ENCODE measurements at places on chromosomes 12 and 14. TPM values are rescaled to one million over a fixed set of nuclear protein-coding genes. Genes with fewer than 3 reads are reported as not detected.

The PTGDR gene
- total RNA-seq = 3.9 TPM

The SLC7A8 gene
- total RNA-seq = 25.0 TPM

The TMEM179 gene
- 9.1 TPM for total RNA-seq

The SERPINA4 gene
- not detected for total RNA-seq

The RIN3 gene
- 15.2 TPM for total RNA-seq

The ZNF605 gene
- total RNA-seq = 32.5 TPM

The SYCP3 gene
- 5.5 TPM for total RNA-seq

The OR4K14 gene
- 5.1 TPM for total RNA-seq

The KLRC3 gene
- total RNA-seq = not detected

The NINJ2 gene
- 1.4 TPM for total RNA-seq

The POLE gene
- total RNA-seq = 14.9 TPM

The INHBC gene
- not detected for total RNA-seq

The RASSF8 gene
- total RNA-seq = 91.2 TPM

The DLGAP5 gene
- total RNA-seq = 16.9 TPM

The APOF gene
- total RNA-seq = 2.2 TPM

The C12orf60 gene
- total RNA-seq = 3.6 TPM

The TAS2R50 gene
- total RNA-seq = 5.8 TPM

The EML5 gene
- total RNA-seq = 2.6 TPM

The CLEC6A gene
- total RNA-seq = 3.9 TPM

The TAS2R10 gene
- 2.6 TPM for total RNA-seq

The TPH2 gene
- total RNA-seq = 3.9 TPM

The KCNMB4 gene
- total RNA-seq = 7.9 TPM

The SRGAP1 gene
- total RNA-seq = 6.7 TPM

The KRT75 gene
- total RNA-seq = not detected

The SLC4A8 gene
- total RNA-seq = 2.6 TPM

The JAG2 gene
- total RNA-seq = 7.0 TPM

The EFS gene
- 12.5 TPM for total RNA-seq

The PPTC7 gene
- 13.2 TPM for total RNA-seq

The SLC16A7 gene
- total RNA-seq = 41.2 TPM

The PLEKHG7 gene
- total RNA-seq = 8.2 TPM

The ENDOU gene
- total RNA-seq = 2.9 TPM

The LGMN gene
- 79.7 TPM for total RNA-seq

The KCNJ8 gene
- total RNA-seq = 13.7 TPM

The CD4 gene
- total RNA-seq = 10.4 TPM

The KRT81 gene
- total RNA-seq = 2.9 TPM

The OR6J1 gene
- total RNA-seq = 0.72 TPM

The ABCC9 gene
- total RNA-seq = 37.1 TPM

The CKB gene
- 239 TPM for total RNA-seq

The ACVRL1 gene
- total RNA-seq = 37.6 TPM

The FAIM2 gene
- total RNA-seq = 10.4 TPM

The CBLN3 gene
- total RNA-seq = 4.1 TPM

The DMAC2L gene
- 19.3 TPM for total RNA-seq

The DHH gene
- total RNA-seq = 2.9 TPM

The PTGER2 gene
- total RNA-seq = 2.9 TPM

The FAM222A gene
- 4.1 TPM for total RNA-seq

The LBHD2 gene
- not detected for total RNA-seq

The OAS1 gene
- 27.9 TPM for total RNA-seq

The KRT77 gene
- 0.96 TPM for total RNA-seq

The FBXO21 gene
- total RNA-seq = 42.4 TPM

The ALDH2 gene
- 11.3 TPM for total RNA-seq

The ZFP36L1 gene
- total RNA-seq = 134 TPM

The ACOT6 gene
- not detected for total RNA-seq

The KRT82 gene
- 1.7 TPM for total RNA-seq
